Endodermal cell (in vitro differentiated cells): ENCODE measurements at places on chromosomes 6 and 20.

DNA sequence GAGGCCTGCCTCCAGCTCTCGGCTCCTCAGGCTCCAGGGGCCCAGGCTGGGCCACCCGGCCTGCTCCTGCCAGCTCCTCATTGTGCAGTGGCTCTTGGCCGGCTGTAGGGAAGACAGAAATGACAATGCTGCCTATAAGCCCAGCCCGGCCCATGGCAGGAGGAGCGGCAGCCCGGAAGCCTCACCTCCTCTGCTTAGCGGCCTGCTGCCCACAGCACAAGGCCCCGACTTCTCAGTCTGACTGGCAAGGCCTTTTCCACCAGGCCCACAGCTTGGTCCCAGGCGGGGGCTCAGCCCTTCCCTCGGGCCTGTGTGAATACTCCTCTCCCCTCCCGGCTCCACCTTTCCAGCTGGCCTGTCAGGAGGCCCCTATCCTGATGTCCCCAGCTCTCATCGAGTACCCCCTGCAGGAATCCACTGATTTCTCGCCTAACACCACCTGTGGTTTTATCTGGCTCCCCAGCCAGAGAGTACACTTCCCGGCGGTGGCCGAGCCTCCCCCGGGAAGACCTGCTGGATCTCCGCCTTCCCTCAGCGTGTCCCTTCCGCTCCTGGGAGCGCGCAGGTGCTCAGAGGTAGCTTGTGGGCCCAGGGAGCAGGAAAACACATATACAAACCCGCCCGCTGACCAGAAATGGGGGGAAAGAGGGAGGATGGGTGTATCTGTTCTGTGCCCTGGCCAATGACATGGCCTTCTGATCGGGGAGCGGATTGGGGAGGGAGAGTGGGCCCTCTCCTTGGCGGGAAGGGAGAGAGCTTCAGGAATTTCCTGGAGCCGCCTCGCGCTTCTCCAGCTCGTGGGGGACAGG, 963 bp downstream of the DDRGK1 start:
- peak; percentile 54 for DNase-seq

DNA sequence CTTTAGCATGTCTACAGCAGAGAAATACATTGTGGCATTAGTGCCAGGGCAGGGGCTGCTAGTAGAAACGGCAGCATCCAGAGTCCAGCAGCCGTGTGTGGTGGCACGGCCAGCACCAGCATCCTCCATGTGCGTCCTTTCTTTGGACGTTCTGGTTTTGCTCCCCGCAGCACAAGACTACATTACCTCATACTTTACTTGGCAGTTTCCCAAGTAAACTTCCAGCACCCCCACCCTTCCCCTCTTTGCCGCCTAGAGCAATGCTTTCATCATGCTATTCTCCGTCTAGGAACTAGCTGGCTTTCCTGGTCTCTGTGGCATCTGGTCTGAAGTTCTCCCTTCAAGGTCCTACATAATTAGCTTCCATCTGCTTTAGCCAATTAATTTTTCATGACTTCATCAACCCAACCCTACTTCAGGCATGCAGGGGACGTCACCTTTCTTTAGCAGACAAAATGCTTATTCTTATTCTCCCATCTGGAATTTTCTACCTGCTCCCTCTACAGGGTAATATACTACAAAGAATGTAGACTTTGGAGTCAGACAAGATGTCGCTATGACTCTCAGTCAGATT, 67.6 kb downstream of the BLOC1S5 start:
- DNase-seq: no peak

DNA sequence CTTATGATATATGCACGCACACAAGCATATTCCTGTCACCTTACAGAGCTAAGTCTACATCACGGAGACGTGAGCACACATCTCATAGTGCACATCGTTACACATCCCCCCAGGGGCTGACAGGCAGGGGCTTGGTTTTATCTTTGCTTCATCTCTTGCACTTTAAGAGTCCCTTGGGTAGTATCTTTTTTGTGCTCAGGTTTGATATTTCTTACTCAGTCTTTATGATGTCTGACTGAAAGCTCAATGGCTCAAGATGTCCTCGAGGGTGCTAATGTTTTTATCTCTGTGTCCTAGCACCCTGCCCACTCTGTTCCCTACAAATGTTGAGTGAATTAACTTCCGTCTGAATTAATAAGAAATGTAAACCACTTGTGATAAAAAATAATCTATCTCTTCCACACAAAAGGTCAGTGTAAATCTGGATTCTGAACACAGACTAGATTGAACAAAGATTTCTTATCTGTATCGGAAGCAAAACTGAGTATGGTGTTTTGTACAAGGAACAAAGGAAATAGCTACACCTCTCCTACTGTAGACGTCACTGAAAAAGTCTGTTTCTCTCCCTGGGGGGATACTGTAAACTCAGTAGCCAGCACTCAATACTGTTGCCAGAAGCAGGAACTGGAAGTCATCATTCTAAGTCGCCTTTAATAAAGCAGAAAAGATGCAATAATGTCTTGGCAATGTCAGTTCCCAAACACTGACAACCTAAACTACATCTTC, 195.1 kb downstream of the PRKN start:
- no peak for DNase-seq

DNA sequence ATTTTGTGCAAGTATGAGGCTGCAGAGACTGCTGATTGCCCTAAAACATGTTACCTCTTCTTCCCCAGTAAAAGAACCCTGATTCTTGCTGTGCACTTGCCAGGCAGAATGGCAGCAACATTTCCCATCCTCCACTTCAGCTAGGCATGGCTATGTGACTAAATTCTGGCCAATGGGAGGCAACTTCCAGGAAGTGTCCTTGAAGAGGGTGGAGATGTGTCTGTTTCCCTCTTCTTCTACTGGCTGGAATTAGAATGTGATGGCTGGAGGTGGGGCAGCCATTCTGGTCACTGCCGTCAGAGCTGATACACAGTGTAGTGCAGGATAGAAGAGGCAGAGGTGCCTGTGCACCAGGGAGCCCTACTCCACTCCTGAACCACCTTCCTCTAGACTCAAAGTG, 64.6 kb downstream of the CDH26 start:
- DNase-seq: no peak

- no peak for DNase-seq
Observed at GRCh38 chr6:157328108-157328692, 4.9 kb upstream of the TMEM242 start.

DNA sequence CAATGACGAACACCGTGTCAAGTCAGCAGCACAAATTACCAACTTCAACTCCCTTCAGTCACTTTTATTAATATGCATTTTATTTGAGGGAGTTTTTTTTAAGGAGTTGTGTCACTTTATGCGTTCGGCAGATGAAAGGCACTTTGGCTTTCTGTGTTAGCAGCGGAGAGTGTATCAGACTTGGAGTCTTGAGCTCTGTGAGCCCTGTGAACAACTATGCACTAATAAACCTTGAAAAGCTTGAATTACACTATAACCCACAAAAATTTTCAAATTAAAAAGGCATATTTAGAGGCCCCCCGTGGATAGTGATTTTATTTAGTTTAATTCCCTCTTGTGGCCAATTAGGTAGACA, 335.3 kb upstream of the NT5E start:
- no peak for DNase-seq

- DNase-seq: no peak
Observed at GRCh38 chr6:45933855-45934254, 81.8 kb downstream of the CLIC5 start.

DNA sequence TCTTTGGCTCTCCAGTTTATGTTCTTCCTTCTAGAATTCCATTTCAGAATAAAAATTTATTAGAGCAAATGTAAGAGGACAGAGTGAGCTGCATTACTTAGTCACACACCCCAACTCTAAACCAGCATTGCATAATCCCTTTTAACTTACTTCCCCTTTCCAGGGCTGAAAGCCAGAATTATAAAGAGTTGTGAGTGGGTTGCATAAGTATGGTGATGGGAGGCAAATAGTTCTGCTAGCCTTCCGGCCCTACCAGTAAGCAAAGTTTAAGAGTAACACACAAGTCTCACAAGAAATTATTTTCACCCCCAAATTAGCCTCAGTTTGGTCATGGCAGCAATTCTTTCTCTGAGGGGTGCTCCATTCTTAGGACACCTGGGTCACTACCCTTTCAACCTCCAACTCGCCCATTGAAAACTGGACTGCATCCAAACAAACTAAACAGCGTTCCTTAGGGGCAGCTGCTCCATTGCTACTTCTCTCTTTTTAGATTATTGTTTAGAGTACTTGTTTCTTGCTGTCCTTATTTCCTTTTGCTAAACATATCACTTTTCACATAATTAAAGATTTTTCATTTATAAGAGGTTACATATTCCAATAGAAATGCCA, 1.6 kb downstream of the KIAA0408 start:
- DNase-seq: no peak

DNA sequence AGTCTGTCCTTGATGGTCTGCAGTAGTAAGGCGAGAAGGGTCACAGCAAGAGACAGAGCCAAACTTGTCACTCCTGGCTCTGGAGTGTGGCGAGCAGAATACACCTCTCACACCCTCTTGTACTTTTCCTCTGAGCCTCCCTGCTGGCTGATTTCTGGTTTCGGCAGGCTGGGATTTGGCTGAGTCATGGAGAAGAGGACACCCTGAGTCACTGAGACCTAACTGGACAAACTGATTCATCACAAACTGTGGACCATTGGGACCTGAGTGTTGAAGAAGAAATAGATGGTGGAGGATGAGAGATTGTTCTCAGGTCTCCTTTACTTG, 101.7 kb downstream of the F13A1 start:
- DNase-seq: peak; percentile 57

DNA sequence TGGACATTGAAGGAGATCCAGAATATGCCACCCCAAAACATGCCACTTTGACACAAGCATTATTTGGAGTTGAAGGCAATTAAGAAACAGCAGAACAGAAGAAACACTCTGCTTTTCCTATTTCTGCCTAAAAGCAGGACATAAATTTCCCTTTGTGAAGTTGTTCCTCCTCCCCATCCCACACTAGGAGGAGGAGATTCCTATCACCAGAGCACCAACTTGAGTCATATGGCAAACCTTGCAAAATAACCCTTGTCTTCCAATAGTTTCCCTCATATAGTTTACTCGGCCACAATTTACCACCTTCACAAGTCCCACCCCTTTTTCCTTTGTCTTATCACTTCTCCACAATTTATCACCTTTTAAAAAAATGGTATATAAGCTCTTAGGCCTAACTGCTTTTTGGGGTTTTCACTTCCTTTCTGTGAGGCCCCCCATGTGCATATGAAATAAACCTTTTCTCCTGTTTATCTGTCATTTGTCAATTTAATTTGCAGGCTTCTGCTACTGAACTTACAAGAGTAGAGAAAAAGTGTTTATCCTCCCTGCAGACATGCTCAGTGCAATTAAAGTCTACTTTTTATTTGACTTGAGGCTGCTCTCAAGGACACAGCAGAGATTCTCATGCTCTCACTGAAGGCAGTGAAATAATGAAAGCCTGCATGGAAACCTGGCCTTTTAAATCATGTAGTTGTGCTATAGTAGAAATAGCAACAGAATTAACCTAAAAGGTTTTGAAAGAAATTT, 2.8 kb upstream of the RAB23 start:
- DNase-seq: no peak

- no peak for DNase-seq
Observed at GRCh38 chr6:142856624-142857232, 88.2 kb downstream of the HIVEP2 start.

GRCh38 chr6:148795563-148795962, 48.7 kb downstream of the UST start:
- no peak for DNase-seq

DNA sequence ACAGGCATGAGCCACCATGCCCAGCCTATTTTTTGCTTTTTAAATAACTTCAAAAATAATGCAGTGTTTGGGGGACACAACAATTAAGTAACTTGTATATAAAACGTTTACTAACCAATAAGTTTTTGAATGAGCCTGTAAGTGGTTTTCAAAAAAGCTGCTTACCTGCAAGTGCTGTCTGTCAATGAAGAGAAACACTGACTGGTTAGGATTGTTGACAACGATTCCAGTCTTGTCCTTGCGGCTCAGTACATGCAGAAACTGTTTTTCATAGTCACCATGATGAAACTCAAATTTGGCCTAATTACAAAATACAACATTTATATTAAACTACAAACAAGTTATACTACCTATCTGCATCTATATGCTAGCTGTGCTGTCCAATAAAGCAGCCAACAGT, 10.3 kb downstream of the C6orf62 start:
- no peak for DNase-seq

- DNase-seq: no peak
Observed at GRCh38 chr6:163529605-163530004, 115.1 kb downstream of the QKI start.

GRCh38 chr20:24816907-24817306, 132.2 kb upstream of the CST7 start:
- DNase-seq: no peak

- no peak for DNase-seq
Observed at GRCh38 chr20:59775687-59776055, 157.8 kb downstream of the SYCP2 start.

GRCh38 chr6:125804264-125804663, 13.5 kb downstream of the NCOA7 start:
- DNase-seq: no peak

GRCh38 chr6:97717086-97717485, 434.1 kb upstream of the MMS22L start:
- DNase-seq: no peak

DNA sequence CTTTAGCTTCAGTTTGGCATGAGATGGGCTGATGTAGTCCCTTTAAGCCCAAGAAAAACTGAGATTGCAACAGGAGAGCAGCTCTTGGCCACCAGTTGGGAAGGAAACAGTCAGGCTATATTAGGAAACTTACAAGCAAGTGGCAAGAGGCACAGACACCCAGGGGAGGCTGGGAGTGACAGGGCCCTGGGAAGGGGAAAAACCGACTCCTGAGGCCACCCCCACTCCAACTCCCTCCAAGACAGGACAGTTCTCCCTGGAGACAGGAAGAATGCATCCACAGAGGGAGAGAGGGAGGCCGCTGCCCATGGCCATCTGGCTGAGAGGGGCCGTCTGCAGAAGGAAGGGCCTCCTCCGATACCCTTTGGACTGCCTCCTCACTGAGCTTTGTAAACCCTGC, 20.5 kb downstream of the JPH2 start:
- no peak for DNase-seq

GRCh38 chr20:7159903-7160302, 392.4 kb downstream of the BMP2 start:
- DNase-seq: no peak

GRCh38 chr6:38193481-38194281, 374.2 kb downstream of the ZFAND3 start:
- DNase-seq: no peak

- DNase-seq: no peak
Observed at GRCh38 chr6:152301021-152301764, 336.0 kb downstream of the SYNE1 start.

DNA sequence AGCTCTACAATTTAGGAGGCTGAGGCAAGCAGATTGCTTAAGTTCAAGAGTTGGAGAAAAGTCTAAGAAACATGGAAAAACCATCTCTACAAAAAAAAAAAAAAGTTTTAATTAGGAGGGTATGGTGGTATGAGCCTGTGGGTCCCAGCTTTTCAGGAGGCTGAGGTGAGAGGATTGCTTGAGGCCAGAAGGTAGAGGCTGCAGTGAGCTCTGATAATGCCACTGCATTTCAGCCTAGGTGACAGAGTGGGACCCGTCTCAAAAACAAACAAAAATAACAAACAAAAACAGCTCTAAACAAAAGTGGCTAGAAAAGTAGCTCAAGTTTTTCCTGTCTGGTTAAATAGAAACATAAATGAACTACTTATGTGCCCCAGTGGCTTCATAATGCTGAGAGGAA, 2133.6 kb upstream of the DEFB115 start:
- no peak for DNase-seq
